ENCODE measurements at places on chromosomes 4 and X.

DNA sequence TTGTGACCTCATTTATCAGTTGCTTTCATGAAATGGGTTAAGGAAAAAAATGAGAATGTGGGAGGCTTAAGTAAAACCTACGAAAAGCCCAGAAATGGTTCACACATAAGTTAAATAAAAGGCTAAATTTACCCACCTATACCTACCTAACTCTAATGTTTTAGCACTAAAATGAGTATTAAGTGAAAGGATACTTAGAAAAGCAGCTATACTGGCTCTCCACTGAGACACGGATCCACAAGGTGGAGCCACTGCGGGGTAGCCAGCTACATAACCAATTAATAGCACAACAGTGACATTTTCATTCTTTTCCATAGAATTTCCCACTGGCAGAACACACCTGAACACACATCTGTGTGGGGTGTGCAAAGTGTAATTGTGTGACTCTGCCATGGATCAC is 101.9 kb downstream of the MAML3 start:
- peak; percentile 20 for DNase-seq

DNA sequence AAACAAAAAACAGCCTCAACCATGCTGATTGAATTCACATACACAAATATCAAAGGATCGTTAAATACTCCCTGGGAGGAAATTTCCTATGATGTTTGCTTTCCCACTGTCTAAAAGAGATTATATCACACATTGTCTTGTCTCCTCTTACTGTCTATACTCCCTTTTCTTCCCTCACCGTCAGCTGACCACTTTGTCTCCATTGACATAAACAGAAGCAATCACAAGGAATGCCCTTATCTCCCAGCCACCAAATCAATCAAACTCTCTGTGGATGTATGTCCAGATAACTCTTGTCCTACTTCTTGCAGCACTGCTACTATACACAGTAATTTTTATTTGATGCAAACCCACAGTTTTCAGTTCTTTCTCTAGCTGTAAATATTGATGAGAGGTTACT is 12.2 kb upstream of the NUDT9 start:
- no peak for DNase-seq

DNA sequence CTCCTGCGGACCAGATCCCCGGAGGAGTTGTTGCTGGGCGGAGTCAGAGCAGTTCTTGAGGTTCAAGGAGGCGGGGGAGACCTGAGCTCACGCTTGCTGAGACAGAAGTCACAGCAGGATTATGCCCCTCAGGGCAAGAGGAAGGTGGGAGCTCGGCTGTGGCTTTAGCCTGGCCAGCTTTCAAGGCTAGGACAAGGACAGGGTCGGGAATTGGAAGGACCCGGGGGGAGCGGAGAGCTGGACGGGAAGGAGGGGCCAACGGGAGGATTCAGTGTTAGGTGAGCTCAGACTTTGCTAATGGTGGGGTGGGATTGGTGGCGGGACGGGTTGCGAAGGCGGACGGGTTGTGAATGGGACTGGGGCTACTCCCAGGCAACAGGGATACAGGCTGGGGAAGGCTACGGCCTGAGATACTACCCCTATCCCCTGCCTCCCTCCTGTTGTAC is at the start of gene RIBC1:
Gene RIBC1 (plus strand): TSS at position 13 of the 446 bp plus-strand sequence. CDS start 3,404 bp downstream, outside the sequence.
- DNase-seq, result no peak

GRCh38 chr4:76969495-76969894 is 19.9 kb downstream of the SEPTIN11 start:
- no peak for DNase-seq

DNA sequence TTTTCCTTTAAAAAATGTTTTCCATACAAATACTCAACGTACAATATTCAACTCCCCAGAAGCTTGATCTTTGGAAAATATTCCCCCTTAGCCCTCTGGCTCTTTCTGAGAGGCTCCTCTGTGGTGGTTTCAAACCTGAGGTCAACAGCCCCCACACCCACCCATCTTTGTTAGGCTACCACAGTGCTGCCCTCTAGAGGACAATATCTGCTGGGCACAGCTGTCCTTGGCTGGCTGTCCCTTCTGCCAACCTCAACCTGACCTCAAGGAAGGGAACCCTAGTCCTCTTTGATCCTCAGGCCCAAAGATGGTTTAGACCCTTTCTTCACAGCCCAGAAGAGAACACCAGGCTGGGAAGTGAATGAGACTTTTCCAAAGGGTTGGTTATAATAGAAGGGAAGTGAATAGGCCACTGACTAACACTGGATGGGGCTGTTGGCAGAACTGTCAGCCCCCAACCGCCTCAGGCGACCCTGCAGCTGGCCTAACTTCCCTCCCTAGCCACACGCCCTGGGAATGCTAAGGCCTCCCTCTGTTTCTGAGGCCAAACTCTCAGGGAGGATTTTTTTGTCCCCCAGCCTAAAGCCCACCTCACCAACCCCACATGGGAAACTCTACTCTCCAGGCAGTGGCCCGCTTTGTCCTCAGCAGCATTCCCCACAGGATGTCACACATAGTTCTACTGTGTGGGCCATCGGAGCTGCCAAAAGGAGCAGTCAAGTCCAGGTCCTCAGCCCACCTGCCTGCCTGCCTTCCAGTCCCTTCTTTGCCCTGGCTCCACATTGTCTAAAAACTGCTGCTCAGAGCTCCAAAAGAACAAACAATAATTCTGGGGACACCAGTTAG is 34.3 kb downstream of the NYX start:
- DNase-seq, result peak; percentile 12

- DNase-seq, result no peak
Observed at GRCh38 chr4:100017637-100018310, 67.7 kb upstream of the H2AZ1 start.

DNA sequence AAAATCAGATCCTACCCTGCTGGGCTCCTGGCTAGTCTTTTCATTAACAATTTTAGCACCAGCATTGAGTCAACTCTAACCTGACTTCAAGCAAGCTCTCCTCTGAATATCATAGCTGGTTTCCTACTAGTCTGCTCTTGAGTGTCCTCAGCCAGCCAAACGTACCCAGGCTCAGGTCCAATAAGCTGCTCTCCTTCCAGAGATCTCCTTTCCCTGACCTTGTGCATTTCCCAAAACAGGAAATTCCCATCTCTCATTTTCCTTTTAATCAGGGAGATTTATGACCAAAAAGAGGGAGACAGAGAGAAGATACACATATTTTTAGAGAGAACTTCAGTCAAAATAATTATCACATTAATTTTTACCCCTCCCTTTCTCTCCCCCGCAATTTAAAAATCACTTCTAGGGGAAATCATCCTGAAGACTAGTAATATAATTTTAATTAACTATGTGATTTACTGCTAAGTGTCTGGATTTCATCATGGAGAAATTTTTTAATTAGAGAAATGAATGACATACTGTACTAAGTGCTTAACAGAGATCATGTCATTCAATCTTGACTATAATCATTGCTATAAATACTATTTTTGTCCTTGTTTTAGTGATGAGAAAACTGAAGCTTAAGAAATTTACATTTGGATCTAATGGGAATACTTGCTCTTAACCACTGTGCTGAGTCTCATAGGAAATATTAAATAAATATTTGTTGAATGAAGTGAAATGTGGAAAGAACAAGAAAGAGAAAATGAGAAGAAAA is 421.7 kb upstream of the INTU start:
- no peak for DNase-seq

- no peak for DNase-seq
Observed at GRCh38 chr4:144645102-144645630, 790 bp upstream of the HHIP start.

GRCh38 chr4:6115342-6115741 is 85.0 kb downstream of the JAKMIP1 start:
- DNase-seq, result no peak

GRCh38 chr4:142549726-142550463 is 296.2 kb downstream of the INPP4B start:
- no peak for DNase-seq

- DNase-seq, result no peak
Observed at GRCh38 chr4:37132975-37133360, 111.6 kb upstream of the NWD2 start.

DNA sequence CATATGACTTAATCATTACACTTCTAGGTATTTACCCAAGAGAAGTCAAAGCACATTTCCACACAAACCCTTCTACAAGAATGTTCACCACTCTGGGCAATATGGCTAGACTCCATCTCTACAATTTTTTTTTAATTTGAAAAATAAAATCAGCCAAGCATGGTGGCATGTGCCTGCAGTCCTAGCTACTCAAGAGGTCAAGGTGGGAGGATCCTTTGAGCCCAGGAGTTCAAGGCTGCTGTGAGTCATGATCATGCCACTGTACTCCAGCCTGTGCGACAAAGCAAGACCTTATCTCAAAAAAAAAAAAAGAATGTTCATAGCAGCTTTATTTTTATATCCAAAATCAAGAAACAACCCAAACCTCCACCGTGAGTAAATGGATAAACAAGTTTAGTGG is 70.3 kb upstream of the MBNL3 start:
- DNase-seq, result no peak

GRCh38 chr4:33025236-33025635 is 2305.1 kb downstream of the PCDH7 start:
- DNase-seq, result no peak

DNA sequence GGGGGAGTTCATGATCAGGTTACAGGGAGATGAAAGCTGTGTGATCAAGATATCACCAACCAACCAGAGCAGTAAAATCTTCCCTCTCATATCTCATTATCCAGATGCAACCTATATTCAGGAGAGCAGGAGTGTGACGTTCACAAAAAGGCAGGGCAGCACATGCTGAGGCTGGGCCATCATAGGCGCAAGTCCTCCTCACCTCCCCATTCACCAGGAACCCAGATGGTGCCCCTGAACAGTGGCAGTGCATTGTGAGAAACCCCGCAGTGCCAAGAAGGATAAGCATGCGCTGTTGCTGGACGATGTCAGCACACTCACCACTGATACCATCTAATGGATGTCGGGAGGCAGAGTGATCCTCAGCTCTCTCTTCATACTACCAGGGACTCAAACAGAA is 170.9 kb downstream of the COL25A1 start:
- no peak for DNase-seq

GRCh38 chrX:44306356-44306755 is 37.1 kb downstream of the EFHC2 start:
- DNase-seq, result no peak

DNA sequence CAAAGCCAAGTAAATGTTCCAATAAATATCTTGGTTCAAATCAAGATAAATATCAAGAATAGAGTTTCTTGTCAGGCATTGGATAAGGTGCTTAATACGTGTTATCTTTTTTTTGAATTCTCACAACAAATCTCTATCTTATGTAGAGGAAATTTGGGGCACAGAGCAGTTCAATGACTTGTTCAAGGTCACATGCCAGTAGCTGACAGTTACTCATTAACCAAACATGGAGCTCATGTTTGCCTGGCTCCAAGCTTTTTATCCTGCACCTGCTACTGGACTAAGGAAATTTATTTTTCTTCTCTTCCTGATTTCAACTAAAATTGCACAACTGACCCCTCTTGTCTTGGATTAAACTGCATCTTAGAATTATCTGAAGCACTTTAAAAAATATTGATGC is 76.3 kb downstream of the ATP10D start:
- DNase-seq, result no peak

DNA sequence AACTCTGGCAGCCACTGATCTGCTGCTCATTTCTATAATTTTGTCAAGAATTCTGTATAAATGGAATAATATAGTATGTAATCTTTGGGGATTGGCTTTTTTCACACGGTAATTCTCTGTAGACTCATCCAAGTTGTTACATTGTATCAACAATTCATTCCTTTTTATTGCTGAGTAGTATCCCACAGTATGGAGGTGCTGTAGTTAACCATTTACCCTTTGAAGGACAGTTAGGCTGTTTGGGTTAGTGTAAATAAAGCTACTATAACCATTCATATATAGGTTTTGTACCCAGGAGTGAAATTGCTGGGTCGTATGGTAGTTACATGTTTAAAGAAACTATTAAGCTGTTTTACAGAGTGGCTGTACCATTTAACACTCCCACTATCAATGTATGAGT is 157.0 kb upstream of the NDP start:
- no peak for DNase-seq

GRCh38 chrX:46791927-46792809 is 33.2 kb upstream of the SLC9A7 start:
- DNase-seq, result peak; percentile 6

- DNase-seq, result peak; percentile 83
Observed at GRCh38 chr4:150828159-150828558, 186.9 kb downstream of the LRBA start.

GRCh38 chr4:155371432-155372043 is 5.2 kb downstream of the MAP9 start:
- DNase-seq, result peak; percentile 45

- DNase-seq, result no peak
Observed at GRCh38 chr4:47209833-47210232, 178.5 kb downstream of the GABRB1 start.

- no peak for DNase-seq
Observed at GRCh38 chr4:56243107-56243506, 144.2 kb downstream of the AASDH start.

DNA sequence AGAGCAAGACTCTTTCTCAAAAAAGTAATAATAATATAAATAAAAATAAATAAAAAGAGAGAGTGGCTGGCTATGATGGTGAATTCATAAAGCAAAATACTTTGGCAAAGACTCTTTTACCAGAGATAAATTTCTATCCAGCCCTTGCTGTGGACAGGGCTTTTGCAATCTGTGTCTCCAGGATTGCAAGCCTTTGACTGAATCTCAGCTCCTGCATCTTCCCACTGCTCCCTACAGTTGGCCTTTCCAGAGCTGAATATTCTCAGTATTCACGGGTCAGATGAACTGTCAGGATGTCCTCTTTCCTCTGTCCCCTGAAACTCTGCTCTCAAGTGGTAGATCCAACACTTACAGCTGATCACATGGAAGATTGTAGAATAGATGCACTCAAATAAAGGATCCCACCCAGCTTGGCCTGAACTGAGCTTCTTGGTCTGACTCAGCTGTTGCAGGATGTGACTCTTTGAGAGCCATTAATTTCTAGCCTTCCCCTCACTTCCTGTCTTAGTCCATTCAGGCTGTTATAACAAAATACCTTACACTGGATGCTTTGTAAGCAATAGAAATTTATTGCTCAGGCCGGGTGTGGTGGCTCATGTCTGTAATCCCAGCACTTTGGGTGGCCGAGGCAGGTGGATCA is 123.4 kb upstream of the GUCY1A1 start:
- DNase-seq, result no peak

GRCh38 chr4:102527695-102528283 is 26.6 kb downstream of the NFKB1 start:
- DNase-seq, result peak; percentile 44

- no peak for DNase-seq
Observed at GRCh38 chr4:87949961-87950360, 25.6 kb upstream of the SPP1 start.

DNA sequence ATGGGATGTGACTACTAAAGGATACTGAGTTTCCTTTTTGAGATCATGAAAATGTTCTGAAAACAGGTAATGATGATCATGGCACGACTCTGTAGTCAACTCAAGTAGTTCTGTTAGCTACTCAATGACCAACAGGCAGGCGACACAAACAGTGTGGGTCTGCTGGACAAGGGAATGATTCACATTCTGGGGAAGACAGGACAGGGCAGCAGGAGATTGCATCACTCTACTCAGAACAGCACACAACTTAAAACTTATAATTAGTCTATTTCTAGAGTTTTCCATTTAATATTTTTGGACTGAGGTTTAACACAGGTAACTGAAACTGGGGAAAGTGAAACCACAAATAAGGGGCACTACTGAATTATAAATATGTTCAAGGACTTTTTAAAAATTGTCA is 365.2 kb downstream of the PRDM5 start:
- DNase-seq, result no peak
